ENCODE measurements at places on chromosomes 11 and 22.

GRCh38 chr11:88340366-88340935 lies 2.9 kb upstream of the CTSC start:
- DNase-seq = no peak

DNA sequence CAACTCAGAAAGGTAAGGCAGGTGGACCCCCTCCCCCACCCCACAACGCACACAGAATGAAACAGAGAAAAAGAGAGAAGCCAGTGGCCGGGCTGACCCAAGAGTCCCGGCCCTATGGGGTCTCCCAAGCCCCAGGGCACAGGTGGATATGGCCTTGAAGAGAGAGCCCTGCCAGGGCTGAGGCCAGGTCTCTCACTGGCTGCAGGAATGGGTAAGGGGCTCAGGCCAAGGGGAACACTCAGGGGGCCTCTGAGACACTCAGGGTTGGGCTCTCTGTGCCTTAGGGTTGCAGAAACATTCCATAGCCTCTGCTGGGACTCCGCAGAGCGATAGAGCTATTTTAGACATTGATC lies 98.0 kb downstream of the PDE2A start:
- DNase-seq = no peak

DNA sequence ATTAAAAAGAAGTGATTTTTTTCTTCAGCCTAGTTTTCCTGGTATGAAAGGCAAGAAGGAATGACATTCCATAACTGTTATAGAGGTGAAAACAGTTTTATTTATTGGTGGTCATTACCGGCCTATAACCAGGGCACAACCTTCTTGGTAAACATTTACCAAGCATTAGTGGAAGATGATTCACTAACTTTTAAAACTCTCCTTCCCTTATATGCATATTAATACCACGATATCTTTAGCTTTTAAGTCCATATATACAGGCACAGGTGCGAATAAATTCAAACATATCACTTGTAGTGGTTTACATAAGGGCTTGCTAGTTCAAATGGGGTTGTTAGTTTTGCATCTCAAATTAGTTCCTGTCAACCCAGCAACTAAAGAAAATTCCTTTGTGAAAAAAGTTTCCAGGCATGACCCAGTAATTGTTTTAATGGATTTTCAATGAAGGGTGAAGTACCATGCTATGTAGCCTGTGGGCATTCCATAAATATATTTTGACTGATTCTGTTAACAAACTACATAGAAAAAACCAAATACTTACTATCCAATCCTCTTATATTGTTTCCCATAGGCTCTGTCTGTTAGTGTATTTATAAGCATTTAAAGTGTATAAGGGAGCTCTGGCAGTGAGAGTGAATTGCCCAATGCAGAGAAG lies 30.6 kb upstream of the ROBO3 start:
- DNase-seq = no peak

- DNase-seq = no peak
Observed at GRCh38 chr11:26228778-26229177, 103.2 kb upstream of the ANO3 start.

DNA sequence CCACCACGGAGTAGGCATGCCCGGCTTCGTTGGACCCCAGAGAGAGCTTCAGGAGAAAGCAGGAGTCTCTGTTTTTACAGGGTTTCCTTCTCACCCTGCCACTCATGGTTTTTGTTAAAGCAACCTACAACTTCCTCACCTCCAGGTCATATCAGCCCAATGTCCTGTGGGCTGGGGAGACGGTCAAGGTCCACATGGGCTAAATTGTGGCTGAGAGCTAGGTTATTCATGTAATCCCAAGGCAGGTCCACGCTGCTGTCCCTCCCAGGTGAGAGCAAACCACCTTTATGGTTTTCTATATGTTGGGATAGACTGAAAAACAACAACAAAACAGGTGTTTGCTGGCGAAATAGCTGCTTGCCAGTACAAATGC lies 19.5 kb downstream of the TSPAN32 start:
- no peak for DNase-seq

DNA sequence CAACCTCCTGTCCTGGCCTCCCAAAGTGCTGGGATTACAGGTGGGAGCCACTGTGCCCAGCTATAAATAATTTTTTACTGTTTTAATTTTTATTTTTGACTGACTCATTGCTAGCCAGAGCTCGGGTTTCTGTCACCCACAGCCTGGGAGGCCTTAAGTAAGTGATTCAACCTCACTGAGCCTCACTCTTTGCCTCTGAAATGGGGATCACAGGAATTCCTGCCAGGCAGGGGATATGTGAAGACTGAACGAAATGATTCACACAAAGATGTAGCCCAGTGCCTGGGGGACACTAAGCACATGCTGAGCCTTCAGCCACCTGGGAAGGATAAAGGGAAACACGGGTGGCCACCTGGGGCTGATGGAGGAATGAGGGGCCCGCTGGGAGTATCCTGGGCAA lies 3.8 kb upstream of the LRRC74B start:
- no peak for DNase-seq

- no peak for DNase-seq
Observed at GRCh38 chr11:79186669-79187068, 254.2 kb downstream of the TENM4 start.
